ENCODE measurements at places on chromosomes 2 and 18.
A peak's percentile ranks its signal among the peaks of the same experiment; 100 is the strongest.

DNA sequence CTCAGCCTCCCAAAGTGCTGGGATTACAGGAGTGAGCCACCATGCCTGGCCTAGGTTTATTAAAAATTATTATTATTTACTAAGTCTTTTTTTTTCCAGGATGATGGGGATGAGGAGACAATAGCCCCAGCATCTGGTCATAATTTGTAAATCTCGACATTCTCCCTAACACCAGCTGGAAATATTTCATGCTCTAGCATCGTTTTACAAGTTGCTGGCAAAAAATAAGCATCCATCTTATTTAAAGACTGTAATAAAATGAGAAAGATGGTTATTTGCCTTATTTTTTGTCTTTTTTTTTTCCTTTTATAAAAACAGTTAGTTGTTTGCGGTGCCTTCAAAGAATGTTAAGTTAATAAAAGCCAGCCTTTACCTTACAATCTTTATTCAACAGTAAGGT is 56.7 kb downstream of the SF3B1 start:
- no peak for DNase-seq

DNA sequence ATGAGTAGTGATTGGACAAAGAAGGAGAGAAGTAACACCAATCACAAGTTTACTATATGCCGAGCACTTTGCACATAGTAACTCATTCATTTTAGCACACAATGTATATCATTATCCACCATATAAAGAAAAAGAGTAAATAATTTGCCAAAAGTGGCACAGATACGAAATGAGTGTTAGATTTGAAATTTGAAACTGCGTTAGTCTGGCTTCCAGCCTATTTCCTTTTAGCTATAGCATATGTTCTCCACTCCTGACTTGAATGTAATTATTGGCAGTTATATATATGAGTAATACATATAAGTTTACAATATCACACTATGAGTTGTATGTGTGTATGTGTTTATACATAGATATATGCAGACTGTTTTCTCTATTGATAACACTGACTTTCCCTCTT is 98.6 kb downstream of the NOL4 start:
- DNase-seq = no peak

GRCh38 chr18:26406854-26407517 is 141.4 kb downstream of the KCTD1 start:
- no peak for DNase-seq

- DNase-seq = peak; percentile 48
Observed at GRCh38 chr2:168961450-168962229, 60.5 kb downstream of the G6PC2 start.

- DNase-seq = no peak
Observed at GRCh38 chr18:49566217-49566770, 4.4 kb downstream of the LIPG start.

Measured in H9 (cell line).